Bronchial epithelial cell (primary cell): ENCODE measurements at places on chromosomes 3 and 15.

DNA sequence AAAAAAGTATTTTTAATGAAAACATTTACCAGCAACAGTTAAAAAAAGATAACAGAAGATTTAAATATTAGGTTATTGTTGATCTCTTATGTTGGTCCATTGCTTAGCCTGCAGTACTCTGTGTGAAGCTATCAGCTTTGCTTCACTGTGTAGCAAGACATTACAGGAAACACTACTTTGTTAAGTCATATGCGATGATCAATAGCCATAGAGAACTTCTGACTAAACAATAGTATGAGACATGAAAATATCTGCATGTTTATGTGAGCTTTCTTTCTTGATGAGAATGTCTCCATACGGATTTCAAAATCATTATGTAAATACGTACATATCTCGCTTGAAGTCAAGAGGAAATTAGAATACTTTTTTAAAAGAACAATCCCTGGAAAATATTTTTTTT is 27.0 kb upstream of the CAPN3 start:
- DNase-seq: peak; percentile 76

DNA sequence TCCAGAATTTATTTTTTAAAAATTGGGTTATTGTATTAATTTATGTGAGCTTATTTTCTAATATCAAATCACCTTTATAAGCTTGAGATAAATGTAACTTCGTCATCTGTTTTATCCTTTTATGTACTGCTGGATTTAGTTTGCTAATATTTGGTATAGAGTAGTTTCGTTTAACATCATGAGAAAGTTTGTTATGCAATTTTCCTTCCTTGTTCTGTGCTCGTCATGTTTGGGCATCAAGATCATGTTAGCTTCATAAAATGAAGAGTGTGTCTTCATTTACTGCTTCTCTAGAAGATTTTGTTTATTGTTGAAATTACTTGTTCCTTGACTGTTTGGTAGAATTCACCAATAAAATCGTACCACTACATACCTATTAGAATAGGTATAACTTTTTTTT is 262.1 kb upstream of the SATB1 start:
- no peak for DNase-seq

DNA sequence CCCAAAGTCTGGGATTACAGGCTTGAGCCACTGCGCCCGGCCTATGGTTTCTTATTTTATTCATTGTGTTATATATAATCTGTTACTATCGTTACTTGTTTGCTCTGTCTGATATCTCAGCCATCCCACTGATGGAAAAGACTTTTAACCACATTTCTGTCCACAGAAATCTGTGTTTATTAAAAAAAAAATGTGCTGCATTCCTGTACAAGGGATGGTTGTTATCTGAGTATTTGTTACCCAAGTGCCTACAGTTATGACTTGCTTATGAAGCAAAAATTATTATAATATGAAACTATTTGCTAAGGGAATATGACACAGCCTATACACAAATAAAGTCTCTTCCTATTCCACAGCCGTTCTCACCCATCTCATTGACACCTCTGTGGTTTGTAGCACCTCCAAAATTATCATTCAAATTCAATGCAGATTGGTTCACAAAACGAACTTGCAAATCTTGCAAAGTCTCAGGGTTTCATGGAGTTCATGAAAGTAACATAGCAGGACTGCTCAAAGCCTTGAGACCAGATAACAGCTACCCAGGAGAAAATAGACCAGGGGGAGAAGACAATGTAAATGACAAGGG is 47.4 kb upstream of the UBE2E1 start:
- DNase-seq: no peak

DNA sequence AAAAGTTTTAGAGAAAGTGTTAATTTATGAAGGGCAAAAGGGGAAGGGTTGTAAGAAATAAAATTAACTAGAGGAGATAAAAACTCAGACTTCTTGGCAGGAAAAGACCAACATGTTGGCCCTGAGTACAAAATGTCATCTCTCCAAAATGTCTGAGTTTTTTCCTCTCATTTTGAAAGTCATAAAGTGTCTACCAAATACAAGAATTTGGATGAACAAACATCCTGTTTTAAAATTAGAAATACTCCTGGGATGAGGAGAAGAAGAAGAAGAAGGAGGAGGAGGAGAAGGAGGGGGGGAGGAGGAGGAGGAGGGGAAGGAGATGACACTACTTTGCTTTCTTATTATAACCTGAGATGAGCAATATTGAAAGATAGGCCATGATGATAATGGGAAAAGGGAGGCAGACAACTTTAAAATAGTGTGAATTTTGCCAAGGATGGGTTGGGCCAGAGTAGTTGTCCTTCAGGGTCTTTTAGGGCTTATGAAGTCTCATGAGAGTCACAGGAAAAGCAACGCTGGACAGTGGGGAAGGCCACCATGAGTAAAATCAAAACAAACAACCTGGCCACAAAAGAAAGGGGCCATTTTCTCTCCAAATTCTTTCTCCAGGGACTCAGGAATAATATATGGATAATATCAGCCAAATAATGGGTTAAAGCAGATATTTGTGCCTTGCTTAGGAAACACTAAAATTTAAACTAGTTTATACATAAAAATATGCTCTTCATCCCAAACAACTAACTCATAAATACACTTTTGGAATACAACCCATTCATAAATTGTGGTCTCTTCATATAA is 632.9 kb downstream of the EPHA3 start:
- DNase-seq: no peak

DNA sequence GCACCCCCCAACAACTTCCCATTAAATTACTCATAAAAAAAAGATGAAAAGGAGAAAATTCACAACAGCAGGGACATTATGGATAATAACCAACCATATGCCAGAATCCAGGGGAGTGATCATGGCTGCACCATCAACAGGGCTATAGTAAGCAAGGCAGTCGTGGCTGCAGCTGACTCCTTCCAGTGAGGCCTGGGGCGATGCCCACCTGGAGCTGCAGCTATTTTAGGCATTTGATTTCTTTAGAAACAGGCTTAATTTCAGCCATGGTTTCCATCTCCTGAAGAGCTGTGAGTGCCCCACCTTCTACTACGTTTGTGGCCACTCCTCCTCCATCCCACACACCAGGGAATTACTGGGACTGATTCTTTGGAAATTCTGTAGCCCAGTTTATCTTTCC is 84.0 kb downstream of the MINAR1 start:
- DNase-seq: no peak

DNA sequence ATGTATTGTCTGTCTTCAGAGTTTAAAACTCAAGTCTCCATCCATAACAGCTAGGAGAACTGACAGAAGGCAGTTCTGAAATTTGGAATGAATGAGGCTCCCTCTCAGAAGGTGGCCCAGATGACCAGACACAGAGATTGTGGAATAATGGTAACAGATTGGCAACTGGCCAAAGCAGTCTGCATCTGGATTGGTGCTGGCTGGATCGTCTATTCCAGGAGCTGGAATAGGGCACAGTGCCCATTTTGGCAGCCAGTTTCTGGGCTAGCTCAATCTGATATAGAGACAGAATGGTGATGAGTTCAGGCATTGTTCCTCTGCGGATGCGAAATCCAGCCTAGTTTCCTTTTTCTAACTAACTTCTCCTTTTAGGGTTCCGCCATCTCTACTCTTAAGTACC is 851.7 kb downstream of the PDCD6IP start:
- DNase-seq: no peak

- DNase-seq: no peak
Observed at GRCh38 chr3:173730391-173730790, 332.8 kb downstream of the NLGN1 start.

DNA sequence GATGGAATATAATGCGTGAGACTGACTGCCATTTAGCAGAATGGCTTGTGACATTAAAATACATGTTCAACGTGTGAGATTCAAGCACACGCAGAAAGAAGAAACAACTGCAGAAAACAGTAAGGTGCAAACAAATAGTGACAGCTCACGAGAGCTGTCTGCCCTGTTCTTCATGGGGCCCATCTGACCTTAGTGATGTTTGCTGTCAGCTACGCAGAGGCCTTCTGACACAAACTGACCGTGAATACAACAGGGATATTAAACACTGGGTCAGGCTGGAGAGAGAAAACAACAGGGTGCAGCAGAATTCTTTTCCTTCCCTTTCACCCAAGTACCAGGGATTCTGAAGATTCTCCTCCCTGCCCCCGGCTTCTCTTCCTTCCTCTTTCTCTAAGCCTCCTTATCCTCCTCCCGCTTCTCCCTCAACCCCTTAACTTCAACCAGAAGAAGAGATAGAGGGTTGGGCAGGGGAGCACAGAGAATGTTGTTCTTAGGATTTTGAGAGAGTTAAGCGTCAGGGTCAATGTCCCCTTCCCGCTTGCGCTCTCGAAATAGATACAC is 2.1 kb downstream of the TNFAIP8L3 start:
- DNase-seq: no peak

DNA sequence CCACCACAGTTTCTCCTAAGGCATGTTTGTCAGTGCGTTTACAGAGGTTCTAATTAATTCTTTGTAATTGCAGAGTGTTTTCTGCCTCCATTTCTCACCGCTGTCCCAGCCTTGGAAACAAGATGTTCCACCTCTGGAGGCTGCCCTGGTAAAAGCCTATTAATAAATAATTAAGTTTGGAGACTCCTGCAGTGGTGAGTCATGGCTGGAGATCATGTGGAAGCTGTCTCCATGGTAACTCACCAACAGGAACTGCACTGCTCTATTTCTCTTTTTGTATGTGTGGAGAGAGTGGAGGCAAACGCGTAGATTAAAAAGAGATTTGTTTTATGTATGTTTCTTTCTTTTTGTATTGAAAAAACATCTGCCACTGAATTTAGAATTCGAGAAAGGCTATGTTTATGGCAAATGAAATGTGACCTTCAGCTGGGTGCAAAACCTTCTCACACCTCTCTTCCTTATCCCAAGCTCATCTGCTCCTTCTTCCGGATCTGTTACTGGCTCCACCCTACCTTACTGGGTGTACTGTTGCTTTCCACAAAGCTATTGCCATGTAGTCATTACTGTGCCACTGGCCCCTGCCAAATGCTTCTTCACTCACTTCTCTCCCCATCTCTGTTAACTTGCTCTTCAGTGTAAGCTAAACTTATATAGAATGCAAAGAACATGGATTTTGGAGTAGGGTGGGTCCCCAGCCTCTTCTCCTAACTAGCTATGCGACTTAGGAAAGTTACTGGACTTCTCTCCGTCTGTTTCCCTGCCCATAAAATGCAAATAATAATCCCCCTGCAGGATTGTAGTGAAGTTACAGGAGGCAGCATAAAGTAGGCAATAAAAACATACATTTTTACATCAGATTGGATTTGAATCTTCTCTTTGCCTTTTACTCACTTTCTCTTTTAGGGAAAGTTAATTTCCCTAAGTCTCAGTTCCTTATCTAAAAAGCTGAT is 778.5 kb downstream of the NTRK3 start:
- peak; percentile 57 for DNase-seq

DNA sequence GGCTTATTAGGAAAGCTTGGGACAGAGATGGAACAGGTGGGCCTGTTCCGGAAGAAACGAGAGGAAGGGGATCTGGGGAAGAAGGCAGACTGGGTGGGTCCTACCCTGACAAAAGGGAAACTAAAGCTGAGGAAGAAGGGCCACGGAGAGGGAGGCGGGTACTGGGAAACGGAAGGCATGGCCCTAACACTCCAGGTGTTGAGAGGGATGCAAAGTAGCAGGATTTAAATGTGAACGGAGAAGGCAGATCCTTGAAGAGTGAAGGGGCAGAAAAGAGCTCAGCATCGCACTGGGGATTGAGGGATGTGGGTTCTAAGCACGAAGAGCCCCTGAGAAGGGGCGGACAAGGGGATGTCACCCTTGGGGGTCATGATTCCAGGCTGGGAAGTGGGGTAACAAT is 735 bp downstream of the STIMATE start:
- DNase-seq: no peak

DNA sequence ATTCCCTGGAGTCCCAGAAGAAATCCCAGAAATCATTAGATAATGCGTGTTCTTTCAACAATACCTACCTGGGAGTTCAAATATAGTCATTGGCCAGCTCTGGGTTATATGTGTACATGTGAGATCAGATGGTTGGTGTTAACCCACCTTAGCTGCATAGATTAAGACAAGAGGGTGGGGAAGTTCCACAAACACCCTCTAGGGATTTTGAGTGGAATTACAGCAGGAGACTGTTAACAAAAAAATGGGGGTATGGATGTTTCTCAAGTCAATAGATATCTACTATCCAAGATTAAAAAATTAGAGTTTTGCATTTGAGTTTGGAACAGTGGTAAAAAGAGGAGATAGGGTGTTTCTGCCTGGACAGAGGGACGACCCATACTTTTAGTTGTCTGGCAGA is 282.5 kb upstream of the CNTN3 start:
- peak; percentile 15 for DNase-seq

DNA sequence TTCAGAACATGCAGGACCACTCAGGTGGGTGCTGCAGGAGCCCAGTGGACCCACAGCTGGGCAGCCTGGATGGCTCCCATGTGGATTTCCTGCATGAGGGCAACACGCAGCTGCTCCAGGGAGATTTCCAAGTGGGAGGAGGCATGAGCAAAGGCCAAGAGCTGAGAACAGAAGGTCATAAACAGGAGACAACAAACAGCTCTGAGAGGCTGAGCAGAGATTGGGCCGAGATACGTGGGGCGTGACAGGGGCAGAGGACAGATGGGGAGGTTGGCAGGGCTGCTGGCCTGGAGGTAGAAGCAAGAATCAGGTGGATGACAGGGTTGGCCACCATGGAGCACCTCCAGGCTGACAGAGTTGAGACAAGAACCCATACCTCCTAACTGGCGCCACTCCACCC is 2.9 kb downstream of the PHGR1 start:
- DNase-seq: no peak

DNA sequence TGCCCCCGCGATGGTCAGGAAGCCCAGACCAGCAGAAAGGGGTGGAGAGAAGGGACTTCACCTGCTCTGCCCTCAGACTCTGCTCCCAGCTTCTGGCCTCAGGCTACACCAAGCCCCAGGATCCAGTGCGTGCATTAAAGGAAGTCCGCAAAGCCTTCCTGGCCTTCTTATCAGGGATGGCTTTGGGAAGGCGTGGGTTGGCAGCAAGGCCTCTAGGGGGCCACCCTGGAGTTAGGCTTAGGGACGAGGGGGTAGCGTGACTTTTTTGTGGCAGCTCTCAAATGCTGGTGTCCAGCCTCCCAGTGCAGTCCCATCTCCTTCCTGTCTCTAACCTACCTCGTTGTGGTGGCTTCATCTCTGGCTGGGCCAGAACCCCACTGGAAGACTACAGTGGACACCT is 18.9 kb upstream of the RPL29 start:
- DNase-seq: no peak

DNA sequence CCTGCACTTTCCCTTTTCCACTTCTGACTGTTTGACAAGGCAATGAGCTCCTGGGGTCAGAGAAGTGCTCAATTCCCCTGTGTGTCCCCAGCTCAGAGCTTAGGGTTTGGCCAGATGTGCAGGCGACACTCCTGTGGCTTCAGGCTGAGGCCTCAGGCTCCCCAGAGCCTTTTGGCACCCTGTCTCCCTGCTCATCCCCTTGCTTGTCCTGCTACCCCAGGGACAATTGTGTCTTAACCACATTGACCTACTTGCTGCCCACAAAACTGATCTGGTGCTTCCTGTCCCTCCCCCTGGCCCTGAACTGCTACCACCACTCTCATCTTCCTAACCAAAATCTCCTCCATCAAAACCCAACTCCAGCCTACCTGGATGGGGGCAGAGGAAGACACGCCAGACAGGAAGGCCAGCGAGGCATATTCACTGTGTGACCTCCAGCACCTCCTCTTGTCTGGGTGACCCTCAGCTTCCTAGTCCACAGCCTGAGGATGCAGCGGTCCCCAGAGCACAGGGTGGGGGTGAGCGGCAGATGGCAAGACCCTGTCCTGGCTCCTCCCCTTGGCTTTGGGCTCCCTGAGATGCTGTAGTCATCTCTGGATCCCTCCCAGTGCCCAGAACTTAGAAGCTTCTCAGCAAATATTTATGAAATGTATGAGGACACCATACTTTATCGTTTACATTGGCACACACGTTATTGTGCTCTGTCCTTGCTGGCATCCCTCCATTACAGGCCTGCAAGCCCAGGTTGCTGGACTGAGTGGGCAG is 98.9 kb upstream of the SLC6A6 start:
- no peak for DNase-seq

GRCh38 chr3:9757427-9757826 is 7.7 kb downstream of the OGG1 start:
- no peak for DNase-seq
